ENCODE measurements at places on chromosomes 5 and 9.

GRCh38 chr9:21077781-21078180 lies at the start of gene IFNB1:
TSS of gene IFNB1 (minus strand) at chr9:21077942. CDS start at chr9:21077869, 73 bp downstream.
- DNase-seq: no peak

DNA sequence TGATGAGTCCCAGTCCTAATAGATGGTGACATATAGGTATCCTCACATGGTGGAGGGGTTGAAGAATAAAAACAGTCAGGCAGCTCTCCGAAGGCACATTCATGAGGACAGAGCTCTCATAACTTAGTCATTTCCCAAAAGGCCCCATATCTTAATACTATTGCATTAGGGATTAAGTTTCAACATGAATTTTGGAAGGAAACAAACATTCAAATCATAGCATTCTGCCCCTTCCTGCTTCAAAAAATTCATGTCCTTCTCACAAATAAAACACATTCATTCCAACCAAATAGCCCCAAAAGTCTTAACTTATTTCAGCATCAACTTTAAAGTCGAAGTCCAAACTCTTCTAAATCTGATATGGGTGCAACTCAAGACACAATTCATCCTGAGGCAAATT lies 277.2 kb upstream of the NR4A3 start:
- no peak for DNase-seq

DNA sequence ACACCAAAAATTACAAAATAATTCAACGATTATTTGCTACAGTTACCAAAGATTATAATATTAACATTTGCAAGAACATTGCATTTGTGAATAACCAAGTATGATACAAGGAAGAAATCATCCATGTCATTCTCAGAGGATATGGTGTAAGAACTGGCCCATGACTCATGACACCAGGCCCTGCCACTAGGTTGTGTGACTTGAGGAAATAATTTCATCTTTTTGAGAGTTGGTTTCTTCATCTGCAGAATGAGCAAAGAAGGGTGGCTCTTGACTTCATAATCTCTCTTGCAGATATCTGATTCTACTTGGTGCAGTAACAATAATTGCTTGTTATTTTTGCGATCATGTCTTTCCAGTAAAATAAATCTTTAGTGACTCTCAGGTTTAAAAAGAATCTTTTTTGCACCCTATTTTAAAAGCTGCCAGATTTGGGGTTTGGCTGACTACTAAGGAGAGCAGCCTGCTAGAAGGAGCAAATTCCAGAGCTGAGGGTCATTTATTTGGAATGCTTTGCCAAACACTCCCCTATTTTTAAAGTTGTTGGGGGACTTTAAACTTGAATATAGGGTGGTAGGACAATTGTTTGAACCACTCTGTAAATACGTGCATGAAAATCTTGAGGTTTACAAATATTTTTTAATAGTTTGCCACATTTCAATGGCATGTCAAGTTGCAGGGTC lies 23.5 kb downstream of the ITGA1 start:
- DNase-seq: no peak

GRCh38 chr9:134897584-134898170 lies 17.1 kb downstream of the FCN2 start:
- DNase-seq: no peak

- DNase-seq: no peak
These were observed 35.1 kb downstream of the NR2F1-AS1 start for GRCh38 chr5:93545872-93546271.

GRCh38 chr9:108041551-108041950 lies 552.0 kb upstream of the KLF4 start:
- no peak for DNase-seq

- no peak for DNase-seq
These were observed 113.0 kb downstream of the SMARCA2 start for GRCh38 chr9:2128141-2128540.

DNA sequence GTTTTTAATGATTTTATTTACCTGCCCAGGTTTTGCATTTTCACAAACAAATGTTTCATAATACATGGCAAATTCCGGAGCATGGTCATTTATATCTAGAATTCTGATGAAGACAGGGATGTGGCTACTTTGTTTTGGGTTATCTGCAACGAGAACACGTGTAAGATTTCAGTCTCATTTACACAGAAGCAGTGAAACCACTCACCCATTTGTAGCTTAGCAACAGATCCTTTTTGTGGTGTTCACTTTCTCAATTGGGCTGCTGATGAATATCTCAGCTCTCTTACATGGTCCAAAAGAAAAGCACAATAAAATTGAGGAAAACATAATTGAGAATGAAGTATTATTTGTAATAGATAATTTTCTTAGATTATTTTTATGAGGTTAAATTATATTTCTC lies 148.6 kb downstream of the CDH9 start:
- DNase-seq: peak; percentile 26

DNA sequence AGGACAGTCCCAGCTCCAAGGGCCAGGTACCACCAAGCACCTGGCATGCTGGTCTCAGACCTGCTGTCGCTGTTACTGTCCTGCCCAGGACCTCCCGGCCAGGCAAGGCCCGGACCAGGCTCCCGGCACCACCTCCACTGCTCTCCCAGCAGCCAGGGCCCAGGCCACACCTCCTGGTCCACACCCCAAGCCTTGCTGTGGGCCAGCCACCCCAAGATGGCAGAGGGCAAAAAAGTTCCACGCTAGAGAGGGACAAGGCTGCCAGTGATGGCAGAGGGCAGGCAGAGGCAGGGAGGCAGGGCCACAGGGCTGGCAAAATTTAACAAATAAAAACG lies 1.1 kb downstream of the DNLZ start:
- no peak for DNase-seq

DNA sequence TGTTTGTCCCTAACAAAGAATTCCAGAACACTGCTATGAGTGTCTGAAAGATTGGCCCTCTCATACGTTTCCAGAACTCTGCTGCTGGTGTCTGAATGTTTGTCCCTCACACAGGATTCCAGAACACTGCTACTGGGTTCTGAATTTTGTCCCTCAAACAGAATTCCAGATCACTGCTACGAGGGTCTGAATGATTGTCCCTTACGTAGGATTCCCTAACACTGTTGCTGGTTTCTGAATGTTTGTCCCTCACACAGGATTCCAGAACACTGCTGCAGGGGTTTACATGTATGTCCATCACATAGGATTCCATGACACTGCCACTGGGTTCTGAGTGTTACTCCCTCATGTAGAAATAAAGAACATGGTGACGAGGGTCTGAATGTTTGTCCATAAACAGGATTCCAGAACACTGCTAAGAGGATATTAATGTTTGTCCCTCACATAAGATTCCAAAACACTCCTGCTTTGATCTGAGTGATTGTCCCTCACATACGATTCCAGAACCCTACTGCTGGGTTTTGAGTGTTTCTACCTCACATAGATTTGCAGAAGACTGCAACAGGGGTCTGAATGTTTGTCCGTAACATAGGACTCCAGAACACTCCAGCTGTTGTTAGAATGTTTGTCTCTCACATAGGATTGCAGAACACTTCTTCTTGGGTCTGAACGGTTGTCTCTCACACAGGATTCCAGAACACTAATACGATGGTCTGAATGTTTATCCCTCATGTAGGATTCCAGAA lies 214.4 kb downstream of the FOXD4L6 start:
- no peak for DNase-seq

DNA sequence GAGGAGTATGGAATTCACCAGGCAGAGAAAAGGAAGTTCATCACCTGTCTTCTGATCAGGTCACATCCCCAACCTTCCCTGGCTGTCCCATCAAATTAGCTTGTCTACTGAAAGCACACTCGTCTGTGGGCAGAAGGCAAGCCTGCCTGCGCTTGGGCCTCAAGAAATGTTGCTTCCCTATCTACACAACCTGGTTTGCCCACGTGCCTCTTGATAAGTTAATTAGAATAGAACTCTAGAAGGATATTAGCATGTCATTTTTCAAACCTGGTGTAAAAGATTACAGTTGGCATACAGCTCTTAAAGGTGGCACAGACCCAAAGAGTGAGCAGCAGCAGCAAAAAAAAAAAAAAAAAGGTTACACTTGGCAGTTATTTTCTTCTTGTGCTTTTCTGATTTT lies 5.1 kb downstream of the TTC23L start:
- DNase-seq: no peak

DNA sequence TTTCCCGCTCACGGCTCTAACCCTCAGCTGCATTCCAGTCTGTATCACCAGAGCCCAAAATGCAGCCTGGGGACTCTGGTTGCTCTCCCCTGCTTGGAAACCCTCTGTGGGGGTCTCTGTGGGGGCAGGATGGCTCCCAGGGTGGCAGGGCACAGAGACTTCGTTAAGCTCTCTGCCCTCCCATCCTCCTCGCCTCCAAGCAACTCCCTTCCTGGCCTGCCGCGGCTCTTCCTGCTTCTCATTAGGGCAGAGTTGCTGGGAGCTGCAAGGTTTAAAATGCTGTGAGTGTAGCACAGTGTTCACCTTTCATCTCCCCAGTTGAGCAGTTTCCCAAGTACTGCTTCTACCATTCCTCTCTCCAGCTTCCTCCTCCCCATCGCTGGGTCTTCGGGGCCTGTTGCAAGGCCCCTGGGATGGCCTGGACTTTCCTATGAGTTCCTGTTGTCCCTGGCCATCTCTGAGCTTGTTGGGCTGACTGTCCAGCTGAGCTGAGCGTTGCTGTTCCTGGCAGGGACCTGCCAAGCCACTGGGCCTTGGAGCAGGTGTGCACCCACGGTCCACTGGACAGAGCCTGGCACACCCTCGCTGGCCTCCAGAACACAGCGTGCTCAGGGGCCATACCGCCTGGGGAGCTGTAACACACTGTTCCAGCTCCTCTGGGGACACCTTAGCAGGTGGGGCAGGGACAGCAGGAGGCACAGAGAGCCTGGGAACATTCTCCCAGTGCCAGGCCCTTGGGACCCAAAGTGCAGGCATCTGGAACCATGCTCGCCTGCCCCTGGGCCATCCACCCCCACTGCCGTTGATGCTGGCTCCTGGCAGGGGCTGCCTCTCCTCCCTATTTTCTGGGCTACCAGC lies 188.4 kb downstream of the C9orf50 start:
- no peak for DNase-seq

- DNase-seq: no peak
These were observed 696.9 kb downstream of the MAT2B start for GRCh38 chr5:164202338-164202737.

GRCh38 chr5:41809128-41809527 lies 61.1 kb downstream of the OXCT1 start:
- DNase-seq: no peak

DNA sequence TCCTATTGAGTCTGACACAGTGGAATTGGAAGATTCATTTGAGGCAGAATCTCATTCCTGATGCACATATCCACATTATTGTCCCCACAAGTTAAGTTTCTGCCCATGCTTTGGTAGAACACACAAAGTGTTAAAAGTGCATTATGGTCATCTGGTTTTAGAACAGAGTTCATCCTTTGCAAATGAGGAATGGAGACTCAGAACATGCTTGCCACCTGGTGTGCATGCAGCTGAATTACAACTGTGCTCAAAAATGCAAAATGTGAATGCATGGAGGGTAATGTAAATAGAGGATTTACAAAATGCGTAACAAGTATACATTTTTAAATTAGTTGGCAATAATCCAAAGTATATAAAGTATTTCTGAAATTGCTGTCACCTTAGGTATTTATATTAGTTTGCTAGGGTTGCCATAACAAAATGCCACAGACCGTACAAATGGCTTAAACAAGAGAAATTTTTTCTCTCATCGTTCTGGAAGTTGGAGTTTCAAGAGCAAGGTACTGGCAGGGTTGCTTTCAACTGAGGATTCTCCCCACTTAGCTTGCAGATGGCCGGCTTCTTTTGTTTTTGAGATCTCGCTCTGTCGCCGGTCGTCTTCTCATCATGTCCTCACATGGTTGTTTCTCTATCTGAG lies 671.1 kb downstream of the TAF11L14 start:
- peak; percentile 72 for DNase-seq

- DNase-seq: no peak
These were observed 29.2 kb upstream of the ECM2 start for GRCh38 chr9:92564982-92565381.

DNA sequence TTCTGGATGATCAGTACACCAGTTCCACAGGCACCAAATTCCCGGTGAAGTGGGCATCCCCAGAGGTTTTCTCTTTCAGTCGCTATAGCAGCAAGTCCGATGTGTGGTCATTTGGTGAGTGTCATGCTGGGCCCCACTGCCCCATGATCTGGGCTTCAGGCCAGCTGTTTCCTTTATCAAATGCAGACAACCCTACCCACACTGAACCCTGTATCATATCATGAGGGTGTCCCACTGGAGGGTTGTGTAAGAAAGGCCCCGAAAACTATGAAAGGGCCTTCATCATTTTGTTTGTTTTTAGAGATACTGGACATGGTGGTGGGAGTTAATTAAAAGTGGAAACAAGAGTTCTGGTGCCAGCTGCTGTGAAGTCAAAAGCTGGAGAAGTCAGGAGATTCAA lies 20.0 kb upstream of the CYFIP2 start:
- no peak for DNase-seq

GRCh38 chr9:15277400-15278090 lies 29.5 kb downstream of the TTC39B start:
- DNase-seq: no peak

GRCh38 chr5:97097326-97098230 lies 44.8 kb downstream of the LIX1 start:
- no peak for DNase-seq

DNA sequence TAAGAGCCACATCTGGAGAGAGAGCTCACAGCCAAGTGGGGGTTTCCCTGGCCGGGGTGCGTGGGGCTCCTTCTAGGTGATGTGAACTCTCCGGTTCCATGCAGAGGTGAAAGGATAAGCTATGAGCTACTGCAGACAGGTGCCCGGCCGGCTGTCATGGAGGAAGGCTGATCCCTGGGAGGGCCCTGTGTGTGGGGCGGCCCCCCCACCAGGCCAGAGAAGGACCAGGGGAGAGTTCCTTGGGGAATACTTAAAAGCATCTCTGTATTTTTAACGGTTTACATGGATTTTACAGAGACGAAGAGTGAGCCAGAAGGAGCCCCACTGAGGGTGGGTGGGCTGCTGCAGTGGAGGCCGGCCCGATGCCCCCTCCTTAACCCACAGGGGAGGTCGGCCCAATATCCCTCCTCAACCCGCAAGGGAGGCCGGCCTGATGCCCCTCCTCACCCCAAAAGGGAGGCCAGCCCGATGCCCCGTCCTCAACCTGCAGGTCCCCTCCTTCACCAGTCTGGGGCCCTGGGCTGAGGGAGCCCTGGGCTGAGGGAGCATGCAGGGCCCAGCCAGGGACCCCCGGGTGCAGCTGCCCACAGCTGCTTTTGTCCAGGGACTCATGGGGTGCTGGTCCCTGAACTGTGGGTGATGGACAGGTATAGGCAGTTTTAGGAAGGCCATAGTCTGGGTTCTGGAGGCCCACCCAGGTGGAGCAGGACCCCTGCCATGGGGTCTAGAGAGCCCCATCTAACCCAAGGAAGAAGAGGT lies 31.9 kb downstream of the MRPL36 start:
- no peak for DNase-seq

DNA sequence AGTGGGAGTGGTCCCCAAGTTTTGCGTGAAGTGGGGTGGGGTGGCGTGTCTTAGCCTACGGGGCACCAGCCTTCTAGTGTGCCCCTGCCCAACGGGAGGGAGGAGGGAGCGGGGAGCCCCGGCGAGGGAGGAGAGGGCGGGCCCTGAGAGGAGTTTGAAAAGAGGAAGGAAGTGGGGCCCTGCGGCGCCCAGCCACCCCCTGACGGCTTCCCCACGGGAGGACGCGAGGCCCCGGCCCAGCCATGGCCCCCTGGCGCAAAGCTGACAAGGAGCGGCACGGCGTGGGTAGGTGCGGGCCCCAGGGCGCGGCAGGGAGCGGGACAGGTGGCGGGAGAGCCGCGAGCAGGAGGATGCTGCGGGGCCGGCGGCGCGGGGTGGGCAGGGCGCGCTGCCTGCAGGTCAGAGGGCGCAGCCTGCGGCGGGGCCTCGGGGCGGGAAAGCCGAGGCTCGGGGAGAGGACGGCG lies at the start of gene DOCK2:
DOCK2 (plus strand) TSS at position 191 of the 464 bp plus-strand sequence; CDS start at position 243, 52 bp downstream.
- DNase-seq: no peak

- no peak for DNase-seq
These were observed 476.0 kb downstream of the ZSWIM6 start for GRCh38 chr5:61808091-61808490.
